Temporal lobe (tissue), 4 donors: ENCODE measurements at places on chromosomes 4 and X. TPM values are rescaled to one million over a fixed set of nuclear protein-coding genes. Genes with fewer than 3 reads are reported as not detected.

PLS3 gene
- 83.6 TPM for total RNA-seq

SULT1B1 gene
- total RNA-seq: 0.98 TPM

TLR1 gene
- 8.9 TPM for total RNA-seq

AVPR2 gene
- total RNA-seq: not detected

IDH3G gene
- 52.1 TPM for total RNA-seq

DCAF16 gene
- 29.3 TPM for total RNA-seq

KLHL5 gene
- 45.7 TPM for total RNA-seq

KCND1 gene
- total RNA-seq: 0.49 TPM

RAB40AL gene
- 0.98 TPM for total RNA-seq

RAB33B gene
- total RNA-seq: 21.9 TPM

SLC10A4 gene
- total RNA-seq: 5.2 TPM

KCNE5 gene
- 1.5 TPM for total RNA-seq

USO1 gene
- total RNA-seq: 36.4 TPM

GATA1 gene
- total RNA-seq: not detected

FOXO4 gene
- total RNA-seq: 2.2 TPM

MAGEA3 gene
- total RNA-seq: not detected

PNMA6A gene
- 13.5 TPM for total RNA-seq

VCX3B gene
- total RNA-seq: not detected

LNX1 gene
- total RNA-seq: 36.9 TPM

AREG gene
- 0.25 TPM for total RNA-seq

PRSS48 gene
- not detected for total RNA-seq

FGFR3 gene
- total RNA-seq: 6.1 TPM

NCAPG gene
- 5.9 TPM for total RNA-seq

FREM3 gene
- total RNA-seq: under 0.01 TPM

CLDN34 gene
- not detected for total RNA-seq

NEUROG2 gene
- 25.1 TPM for total RNA-seq

HTN1 gene
- total RNA-seq: not detected

CYSLTR1 gene
- 0.74 TPM for total RNA-seq
